ENCODE measurements at places on chromosomes 4 and X.
A peak's percentile ranks its signal among the peaks of the same experiment; 100 is the strongest.

- no peak for DNase-seq
These were observed 27.3 kb upstream of the RAPGEF2 start for GRCh38 chr4:159075531-159075932.

DNA sequence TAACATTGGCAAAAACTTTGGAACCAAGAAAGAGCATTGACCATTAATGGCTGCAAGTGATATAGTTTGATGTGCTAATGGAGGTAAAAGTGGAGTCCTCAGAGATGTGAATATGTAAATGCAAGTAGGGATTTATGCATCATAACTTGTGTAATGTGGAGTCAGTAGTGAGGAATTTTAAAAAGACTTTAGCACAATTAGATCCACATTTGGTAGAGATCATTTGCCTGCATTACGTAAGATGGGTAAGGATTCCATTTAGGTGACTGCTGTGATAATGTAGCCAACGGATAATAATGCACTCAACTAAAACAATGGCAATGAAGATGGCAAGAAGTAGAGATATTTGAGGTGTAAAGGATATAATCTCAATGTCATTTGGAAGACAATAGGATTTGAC, 1128.4 kb downstream of the ADGRL3 start:
- DNase-seq: no peak

- DNase-seq: no peak
These were observed 23.6 kb upstream of the GPR78 start for GRCh38 chr4:8556341-8557150.

GRCh38 chr4:80229590-80229989, 32.3 kb downstream of the PRDM8 start:
- DNase-seq: peak; percentile 56

GRCh38 chrX:7638078-7638710, 204.8 kb upstream of the VCX start:
- no peak for DNase-seq

GRCh38 chrX:38754102-38754790, 47.0 kb upstream of the MID1IP1 start:
- peak; percentile 48 for DNase-seq

GRCh38 chr4:16516796-16517439, 290.6 kb upstream of the TAPT1 start:
- DNase-seq: no peak

- no peak for DNase-seq
These were observed 221.2 kb downstream of the SPRY1 start for GRCh38 chr4:123617791-123618190.

DNA sequence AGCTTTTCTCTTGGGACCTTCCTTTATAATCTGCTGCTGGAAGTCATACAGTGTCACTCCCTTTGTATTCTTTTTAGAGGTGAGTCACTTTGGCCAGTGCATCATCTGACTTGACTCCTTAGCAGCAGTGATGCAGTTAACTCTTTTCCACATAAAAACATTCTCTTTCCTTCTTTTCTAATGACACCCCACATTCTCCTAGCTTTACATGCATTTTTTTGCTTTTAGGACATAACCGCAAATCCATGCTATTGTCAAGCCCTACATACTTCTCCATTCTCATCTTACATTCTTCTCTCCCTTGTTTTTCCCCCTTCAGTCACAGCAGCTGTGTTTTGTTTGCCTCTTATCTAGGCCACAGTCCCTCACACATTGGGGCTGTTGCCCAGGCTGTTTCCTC, 55.1 kb downstream of the ZNF330 start:
- no peak for DNase-seq

DNA sequence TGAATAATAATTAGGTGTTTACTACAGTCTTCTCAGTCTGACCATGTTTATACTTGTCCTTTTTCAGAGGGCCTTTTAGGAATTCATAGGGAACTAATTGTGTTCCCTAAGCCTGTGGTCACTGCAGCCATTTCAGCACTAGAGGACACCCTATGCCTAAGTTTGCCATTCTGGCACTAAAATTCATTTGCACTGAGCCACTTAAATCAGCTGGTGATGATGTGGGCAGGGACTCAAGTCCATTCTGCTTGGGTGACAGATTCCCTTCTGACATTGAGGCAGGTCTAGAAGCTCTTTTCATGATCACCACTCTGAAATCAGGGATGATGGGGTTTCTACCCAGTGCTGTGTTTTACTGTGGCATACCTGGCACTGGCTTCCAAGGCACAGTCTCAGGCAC, 1178.9 kb upstream of the DIAPH2 start:
- peak; percentile 59 for DNase-seq

GRCh38 chr4:13615161-13615560, 12.4 kb downstream of the BOD1L1 start:
- peak; percentile 62 for DNase-seq

DNA sequence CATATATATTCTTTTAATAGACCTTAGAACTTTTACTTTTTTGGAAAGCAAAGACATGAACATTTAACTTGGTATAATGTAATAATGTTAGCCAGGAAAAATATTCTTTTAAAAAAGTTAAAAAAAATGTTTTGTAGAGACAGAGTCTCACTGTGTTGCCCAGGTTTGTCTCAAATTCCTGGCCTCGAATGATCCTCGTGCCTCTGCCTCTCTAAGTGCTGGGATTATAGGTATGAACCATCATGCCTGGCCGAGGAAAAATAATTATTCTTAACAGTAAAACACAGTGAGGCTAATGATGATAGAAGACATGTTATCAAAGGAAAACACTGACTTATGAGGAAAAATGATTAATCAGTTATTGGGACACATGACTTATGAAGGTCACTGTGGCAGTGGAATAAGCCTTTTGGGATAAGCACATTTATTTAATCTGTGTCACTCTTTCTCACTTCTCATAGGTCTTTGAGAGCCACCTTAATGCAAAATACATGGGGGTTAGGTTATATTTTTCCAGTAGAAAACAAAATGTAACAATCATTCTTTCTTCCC, 6.0 kb upstream of the BMP2K start:
- no peak for DNase-seq

DNA sequence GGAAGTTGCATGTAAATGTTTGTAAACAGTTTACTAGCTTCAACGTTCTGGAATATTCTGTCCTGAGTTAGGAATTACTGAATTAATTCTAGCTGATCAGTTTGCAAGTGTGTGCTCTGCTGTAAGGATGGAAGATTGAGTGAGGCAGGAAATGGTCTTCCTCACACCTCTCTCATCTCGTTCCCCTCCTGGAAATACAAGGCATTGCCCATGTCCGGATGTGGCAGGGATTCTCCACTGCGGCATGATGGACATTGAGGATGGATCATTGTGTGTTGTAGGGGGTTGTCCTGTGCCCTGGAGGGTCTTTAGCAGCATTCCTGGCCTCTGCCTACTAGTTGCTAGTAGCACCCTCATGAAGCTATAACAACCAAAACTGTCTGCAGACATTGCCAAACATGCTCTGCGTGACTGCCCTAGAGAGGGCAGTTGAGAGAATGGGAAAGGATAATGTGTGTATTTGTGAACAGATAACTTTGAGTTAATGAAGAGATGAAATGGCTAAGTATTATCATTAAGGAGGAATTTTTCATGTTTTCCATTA, 12.6 kb downstream of the CA5B start:
- DNase-seq: no peak

GRCh38 chr4:6746721-6747293, 30.8 kb downstream of the BLOC1S4 start:
- no peak for DNase-seq

- DNase-seq: no peak
These were observed 7.3 kb downstream of the GRPEL1 start for GRCh38 chr4:7060346-7061150.

- DNase-seq: no peak
These were observed 85.1 kb upstream of the LCORL start for GRCh38 chr4:18106620-18107019.

DNA sequence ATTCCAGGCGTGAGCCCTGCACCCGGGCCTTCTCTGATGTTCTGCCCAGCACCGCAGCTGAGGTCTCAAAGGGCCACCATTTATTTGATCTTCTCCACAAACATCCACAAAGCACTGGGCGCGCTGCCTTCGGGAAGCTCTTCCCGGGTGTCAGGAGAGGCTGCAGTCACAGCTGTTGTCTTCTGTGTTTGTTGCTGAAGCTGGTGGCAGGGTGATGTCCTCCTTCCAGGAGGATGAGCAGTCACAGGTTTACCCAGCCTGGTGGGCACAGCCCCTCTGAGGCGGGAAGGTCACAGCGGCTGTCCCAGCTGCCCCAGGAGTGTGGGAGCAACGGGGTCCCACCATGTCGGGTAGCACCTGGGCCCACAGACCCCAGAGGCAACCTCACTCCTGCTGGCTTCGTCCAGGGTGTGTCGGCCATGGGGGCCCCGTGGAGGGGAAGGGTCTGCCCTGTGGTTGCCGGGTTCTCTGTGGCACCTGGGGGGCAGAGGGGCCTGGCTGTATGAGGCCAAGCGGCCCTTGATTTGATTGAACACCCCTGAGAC, 27.6 kb downstream of the FGFRL1 start:
- no peak for DNase-seq

DNA sequence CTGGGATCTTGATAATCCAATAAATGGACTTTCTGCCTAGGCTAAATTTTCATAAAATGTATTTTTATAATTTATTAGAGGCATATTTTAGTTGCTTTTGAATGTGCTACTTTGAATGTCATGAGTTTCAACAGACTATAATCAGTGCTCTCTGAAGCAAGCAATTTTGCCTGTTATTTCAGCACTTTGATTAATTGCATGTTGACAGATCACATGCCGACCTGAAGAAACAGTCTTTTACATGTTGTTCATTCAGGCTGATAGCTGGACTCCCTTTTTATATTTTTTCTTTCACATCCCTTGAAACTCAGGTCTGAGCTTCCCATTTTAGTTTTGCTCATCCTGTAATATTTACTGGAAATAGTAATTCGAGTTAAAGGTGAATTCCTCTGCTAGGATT, 341.0 kb downstream of the NAP1L3 start:
- DNase-seq: no peak

DNA sequence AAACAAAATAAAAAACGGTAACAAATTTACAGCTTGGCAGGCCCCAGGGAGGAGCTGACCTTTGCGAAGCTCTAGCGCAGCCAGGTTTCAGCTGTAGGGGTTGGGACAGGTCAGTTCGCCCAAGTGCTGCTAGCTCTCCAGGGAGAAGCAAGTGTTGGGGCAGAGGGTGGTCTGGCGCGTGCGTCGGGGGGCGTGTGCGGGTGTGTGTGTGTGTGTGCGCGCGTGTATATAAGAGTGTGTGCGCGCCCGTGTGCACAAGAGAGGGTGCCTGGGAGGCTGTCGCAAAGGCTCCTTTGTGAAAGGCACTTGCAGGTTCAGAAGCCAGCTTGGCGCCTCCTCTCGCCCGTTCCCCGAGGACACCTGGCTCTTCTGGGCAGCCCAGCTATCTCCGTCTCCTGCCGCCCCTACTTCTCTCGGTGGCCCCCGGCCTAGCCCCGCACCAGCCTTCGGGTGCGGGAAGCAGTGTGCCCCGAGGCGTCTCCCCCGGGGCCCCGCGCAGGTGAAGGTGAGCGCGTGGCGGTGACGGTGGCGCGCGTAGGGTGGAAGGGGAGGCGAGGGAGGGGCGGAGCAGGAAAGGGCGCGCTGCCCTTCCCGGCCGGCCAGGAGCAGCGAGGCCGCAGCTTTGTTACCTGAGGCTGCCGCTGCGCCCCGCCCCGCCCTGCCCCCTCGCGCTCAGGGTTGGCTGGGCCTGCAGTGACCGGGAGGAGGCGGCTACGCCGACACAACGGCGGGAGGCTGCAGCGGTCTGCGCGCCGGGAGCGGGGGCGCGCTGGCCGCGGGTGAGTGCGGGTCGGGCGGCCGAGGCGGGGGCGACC, at the start of gene FHDC1:
FHDC1 (plus strand) TSS at position 693 of the 815 bp plus-strand sequence. CDS start 6,735 bp downstream, outside the sequence.
- DNase-seq: peak; percentile 84

DNA sequence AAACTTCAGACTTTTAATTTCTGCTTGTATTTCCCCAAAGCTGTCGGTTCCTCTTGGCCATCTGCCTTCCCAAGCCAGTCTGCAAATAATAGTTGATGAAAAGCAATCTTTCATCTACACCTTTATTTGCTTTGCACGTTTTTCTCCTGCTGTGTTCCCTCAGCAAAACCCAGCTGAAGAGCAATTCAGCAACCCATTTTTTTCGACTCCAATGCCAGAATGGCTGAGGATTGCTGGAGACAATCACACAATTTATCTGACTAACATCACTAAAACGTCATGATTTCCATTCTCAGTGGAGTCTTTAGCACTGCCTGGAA, 94.3 kb downstream of the GPRIN3 start:
- DNase-seq: no peak

DNA sequence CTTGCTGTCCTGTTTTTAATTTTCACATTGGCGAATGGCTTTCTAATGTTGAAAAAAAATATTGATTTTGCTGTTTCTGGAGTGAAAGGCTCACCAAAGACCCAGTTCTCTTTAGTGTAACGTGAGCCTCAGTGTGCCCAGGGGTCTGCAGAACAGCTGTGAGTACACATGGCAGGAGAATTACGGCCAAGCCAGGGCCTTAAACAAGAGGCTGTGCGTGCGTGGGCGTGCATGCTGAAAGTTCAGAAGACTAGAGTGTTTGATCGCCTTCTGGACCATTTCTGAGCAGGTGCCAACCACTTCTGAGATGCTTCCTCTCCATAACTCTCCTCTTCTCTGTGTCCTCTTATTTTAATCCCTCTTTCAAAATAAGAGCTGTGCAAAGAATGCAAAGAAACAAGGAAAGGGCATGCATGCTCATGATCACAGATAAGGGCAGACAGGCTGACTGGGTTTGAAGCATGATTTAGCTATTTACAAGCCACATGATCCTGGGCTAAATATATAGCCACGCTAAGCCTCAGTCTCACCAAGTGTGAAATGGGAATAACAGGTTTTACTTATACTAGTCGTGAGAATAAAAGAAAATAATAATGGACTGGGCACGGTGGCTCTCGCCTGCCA, 9.9 kb downstream of the PHEX start:
- DNase-seq: no peak

GRCh38 chrX:103356858-103357257, 552 bp downstream of the TCEAL9 start:
- DNase-seq: no peak

DNA sequence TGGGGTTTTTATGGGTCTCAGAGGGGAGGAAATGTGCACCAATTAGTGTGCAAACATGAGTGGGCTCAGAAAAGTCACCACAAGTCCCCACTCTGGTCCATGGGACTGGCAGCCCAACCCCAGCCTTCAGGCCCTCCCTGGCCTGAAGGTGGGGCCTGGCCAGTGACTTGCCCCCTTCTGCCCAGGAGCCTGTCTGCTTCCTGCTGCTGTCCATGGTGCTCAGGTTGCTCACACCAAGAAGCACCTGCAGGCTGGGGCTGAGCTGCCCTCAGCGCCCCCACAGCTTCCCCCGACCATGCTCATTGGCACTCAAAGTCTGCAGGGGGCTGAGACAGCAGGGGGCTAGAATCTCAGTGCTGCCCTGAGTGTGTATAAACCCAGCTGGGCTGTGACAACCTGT, 30.6 kb upstream of the GC start:
- DNase-seq: no peak

GRCh38 chr4:143241892-143242291, 57.2 kb downstream of the USP38 start:
- no peak for DNase-seq

- DNase-seq: peak; percentile 56
These were observed 27.1 kb upstream of the SLC9B1 start for GRCh38 chr4:103046416-103047290.

GRCh38 chr4:113447769-113448168, 313.8 kb downstream of the CAMK2D start:
- DNase-seq: peak; percentile 49
